ENCODE measurements at places on chromosomes 1 and 21.

DNA sequence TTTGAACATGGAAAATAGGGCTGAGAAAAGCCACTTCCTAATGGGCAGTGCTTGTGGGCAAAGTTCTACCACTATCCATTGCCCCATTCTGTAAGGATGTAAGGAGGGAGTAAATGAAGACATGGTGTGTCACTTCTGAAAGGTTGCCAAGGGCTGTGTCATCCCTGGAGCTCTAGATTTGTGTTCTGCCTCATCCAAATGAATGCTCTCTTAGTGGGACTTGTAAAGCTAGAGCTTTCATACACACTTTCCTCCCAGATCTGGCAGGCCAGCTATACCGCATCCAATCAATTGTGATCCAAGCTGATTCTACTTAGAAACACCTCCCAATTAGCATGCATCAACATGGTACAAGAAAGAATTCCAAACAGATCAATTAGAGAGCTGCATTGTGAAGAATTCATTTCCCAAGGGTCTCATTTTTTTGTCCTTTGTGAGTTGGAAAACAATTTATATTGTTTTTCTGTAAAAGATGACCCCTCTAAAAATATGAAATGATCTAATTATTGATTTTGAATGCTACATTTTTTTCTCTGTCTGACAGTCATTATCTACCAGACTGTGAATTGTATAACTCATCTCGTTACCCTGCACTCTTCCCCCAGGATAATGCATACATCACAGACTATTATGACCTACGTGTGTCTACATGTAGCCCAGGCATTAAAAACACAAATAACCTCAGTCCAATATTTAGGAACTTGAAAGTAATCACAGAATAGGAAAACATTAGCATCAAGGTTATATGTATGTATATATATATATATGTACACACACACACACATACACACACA lies 117.1 kb upstream of the DUSP10 start:
- no peak for DNase-seq

DNA sequence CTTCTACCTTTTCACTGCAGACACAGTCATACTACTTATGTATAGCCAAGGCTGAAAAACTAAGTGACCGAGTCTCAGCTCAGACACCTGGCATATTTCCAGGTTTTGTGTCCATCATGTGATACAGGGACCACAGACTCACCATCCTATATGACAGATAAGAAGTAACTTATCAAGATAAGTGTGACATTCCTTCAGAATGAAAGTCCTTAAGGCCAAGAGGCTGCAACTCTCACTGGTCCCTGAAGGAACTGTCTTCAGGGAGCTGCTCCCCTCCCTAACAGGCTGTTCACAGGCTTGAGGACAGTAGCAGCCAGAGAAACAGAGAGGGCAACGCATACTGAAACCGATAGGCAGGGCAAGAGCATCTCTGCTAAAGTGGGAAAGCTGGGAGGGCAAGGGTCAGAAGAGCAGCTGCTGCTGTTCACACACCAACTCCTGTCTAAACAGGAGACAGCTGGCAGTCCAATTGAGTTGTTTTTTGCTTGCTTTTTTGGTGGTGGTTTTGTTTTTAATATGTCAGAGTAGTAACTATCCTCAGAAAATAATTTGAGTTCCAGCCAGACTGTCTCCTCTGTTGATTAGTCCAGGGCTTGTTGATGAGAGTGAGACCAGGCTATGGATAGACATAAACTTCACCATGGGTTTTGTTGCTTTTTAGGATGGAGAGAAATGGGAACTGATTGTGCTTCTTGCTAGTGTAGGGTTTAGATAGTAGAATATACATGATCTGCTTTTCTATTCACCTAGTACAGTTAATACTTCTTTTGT lies 67.7 kb downstream of the MACF1 start:
- DNase-seq, result peak; percentile 99

DNA sequence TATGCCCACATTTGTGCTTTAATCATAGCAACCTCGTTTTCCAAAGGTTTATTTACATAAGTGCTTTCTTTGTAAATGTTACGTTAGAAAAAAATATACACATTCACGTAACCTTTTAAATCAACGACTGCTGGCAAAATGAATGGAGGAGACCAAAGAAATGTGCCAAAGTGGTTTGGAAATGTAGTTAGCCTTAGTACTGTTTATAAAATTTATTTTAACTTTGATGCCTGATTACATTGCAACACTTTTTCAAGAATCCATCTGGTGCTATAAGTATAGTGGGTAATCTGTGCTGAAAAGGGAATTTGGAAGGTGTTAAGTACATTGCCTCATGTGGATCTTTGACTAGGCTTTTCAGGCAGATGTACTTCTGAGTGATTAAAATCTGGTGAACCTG lies 108.9 kb downstream of the IFI44 start:
- DNase-seq, result no peak

GRCh38 chr1:59025898-59026426 lies 242.1 kb upstream of the JUN start:
- peak; percentile 65 for DNase-seq

GRCh38 chr1:170910273-170910672 lies 25.1 kb upstream of the MROH9 start:
- DNase-seq, result no peak

DNA sequence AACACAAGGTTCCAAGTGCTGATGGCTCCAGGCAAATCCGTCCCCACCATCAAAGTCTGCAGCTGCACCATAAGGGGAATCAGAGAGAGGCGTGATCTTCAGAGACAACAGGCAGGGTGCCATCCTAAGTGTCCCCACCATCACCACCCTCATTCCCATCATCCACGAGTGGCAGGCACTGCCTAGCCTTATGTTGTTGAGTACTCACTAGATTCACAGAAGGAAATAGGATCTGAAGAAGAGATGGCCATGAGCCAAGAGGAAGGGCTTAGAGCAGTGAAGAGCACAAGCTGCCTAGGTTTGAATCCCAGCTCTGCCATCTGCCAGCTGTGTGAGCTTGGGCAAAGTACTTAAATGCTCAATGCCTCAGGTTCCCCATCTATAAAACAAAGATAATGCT lies 207.3 kb upstream of the CSF3R start:
- DNase-seq, result peak; percentile 97

- DNase-seq, result no peak
Observed at GRCh38 chr1:213689260-213689659, 298.5 kb upstream of the PROX1 start.

GRCh38 chr1:37650173-37650572 lies 15.5 kb upstream of the RSPO1 start:
- DNase-seq, result no peak

GRCh38 chr1:27318596-27318995 lies 3.4 kb upstream of the TMEM222 start:
- DNase-seq, result no peak

GRCh38 chr1:1232796-1233566 lies 944 bp downstream of the B3GALT6 start:
- DNase-seq, result no peak

GRCh38 chr21:9750341-9751086 lies 770.9 kb upstream of the TPTE start:
- DNase-seq, result no peak

DNA sequence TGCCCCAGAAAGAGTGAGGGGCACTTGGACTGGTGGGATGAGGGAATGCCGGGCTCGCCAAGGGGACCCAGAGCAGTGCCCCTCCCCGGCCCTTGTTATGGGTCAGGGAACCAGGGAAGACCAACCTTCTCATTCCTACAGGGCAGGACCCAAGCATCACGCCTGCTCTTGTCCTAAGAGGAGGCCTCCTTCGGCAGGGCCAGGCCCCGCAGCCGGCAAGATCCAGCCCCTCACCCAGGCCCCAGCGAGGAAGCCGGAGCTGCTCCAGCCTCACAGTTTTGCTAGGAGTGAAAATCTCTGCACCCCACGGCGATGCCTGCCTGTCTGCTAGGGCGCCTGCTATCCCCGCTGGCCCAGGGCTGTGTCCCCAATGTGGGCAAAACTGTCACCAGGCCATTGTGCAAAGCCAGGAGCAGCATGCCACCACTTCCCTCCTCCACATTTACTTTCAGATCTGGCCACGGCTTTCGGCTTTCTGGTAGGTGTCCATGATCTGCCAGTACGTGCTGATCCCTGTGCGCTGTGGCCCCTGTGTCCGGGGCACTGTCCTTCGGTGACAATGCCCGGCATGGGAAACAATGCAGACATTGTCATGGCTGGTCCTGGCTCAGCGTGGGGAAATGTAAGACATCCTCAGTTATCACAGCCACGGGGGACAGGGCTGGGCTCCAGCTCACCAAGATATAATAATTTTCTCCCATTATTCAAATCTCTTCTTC lies 9.6 kb downstream of the ACTRT2 start:
- DNase-seq, result no peak

DNA sequence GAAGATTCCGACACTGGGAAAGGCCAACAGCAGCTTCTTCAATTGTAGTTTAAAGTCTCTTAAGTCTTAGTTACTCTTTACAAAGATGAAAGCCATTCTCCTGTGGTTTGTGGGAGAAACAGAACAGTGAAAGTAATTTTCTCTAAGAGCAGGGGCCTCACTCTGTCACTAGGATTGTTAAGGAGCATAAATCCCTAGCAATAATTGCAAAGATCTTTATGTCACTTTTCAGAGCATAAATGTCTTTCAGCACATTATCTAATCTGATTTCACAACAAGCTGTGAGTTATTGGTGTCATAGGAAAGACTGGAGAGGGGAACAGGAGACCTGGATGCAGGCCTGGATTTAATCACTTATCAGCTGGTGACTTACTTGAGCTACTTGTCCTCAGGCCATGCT lies 32.4 kb upstream of the DUSP23 start:
- no peak for DNase-seq

DNA sequence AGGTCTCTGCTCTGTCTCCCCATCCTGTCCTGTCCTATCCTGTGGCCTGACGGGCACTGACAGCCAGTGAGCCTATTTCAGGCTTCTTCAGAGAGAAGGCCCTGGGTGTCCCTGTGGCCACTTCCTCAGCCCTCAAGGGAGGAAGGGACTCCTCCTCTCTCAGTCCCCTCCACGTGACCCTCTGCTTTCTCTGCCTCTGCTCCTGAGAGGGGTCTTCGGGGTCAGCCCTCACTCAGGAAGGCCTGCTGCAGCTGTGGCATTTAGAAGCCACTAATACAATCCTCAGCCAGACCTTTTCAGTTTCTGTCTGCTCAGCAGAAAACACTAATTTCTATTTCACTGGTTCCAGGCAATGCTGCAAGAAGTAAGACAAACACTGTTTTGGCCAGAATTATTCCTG lies 43.6 kb upstream of the ETV3 start:
- no peak for DNase-seq

DNA sequence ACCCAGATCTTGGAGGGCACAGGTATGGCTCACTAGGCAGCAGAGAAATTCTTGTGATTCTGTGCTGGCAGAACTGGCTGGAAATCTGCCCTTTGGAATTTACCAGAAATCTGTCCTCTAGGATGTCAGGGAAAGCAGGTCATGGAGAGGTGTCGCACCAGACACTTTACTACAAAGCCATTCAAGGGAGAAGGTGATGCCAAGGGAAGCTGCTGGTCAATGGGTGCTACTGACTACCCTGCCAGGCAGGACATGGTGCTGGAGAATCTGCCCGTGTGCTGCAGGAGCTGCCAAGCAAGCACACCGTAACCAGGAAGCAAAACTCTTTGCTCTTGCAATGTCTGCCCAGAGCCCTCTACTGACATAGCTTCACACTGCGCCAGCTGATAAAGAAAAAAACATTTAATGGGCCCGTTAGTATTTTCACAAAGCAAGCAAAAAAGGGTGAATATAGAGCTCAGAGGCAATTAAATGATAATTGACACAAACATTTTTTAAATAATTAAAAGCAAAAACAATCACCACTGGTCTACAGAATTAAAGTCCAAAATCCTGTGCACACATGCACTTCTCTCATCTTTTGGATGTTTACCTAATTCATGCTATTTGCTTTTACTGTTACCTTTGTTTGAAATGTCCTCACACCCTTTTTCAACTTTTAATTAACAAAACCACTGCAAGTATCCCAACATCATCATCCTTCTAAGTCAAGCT lies 7.2 kb upstream of the FBXO28 start:
- peak; percentile 49 for DNase-seq
